NCI-H187 treated with DMSO at 0.1 percent for 48 hours (cell line): ENCODE measurements at places on chromosomes 7 and 10.

- DNase-seq, result no peak
These were observed 146.8 kb downstream of the PCLO start for GRCh38 chr7:83015916-83016315.

DNA sequence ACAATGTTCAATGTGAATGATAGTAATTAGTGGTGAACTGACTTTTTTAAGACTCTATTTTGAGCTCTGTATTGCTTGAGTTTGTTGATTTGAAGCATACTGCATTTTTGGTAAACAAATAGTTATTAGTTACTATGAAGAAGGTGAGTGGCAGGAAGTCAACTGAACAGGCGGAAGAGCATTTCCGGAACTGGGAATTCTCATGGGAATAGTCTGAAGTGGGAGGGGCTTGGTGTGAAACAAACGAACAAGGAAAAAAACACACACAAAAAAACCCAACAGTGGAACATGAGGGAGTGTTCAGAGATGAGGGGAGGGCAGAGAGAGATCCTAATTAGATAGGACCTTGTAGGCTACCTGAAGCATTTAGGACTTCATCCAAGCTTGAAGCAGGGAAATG lies 43.9 kb upstream of the C1QL3 start:
- no peak for DNase-seq

GRCh38 chr10:3875842-3876235 lies 90.8 kb upstream of the KLF6 start:
- DNase-seq, result no peak

GRCh38 chr10:119542988-119543813 lies 682 bp upstream of the RGS10 start:
- DNase-seq, result no peak

DNA sequence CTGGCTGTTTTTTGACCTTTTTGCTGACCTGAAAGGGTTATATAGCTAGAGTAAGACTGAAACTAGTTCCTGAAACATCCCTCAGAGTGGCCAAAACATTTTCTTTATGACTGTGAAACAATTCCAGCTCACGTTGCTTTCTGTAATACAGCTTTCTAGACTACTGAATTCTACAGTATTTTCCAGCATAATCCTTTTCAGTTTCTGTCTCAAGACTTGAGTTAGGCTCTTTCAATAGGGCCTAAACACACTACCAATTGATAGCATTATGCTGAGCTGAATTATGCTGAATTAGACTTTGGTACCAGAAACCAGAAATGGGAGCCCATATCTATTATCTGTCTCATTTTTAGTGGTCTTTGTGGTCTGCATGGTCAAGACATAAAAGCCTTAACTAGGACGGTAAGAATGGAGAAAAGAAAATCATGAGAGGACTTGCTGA lies 72.6 kb downstream of the EPDR1 start:
- DNase-seq, result no peak

DNA sequence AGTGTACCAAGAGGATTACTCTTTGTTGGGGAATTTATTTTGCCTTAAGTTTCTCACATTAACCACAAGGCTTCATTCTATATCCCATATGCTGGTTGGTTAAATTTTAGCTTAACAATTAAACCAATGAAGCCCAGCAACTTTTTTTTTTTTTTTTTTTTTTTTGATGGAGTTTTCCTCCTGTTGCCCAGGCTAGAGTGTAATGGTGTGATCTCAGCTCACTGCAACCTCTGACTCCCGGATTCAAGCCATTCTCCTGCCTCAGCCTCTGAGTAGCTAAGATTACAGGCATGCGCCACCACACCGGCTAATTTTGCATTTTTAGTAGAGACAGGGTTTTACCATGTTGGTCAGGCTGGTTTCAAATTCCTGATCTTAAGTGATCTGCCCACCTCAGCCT lies 75.0 kb upstream of the MKX start:
- no peak for DNase-seq

- DNase-seq, result no peak
These were observed 96.1 kb upstream of the PPP2R2D start for GRCh38 chr10:131804551-131805295.

DNA sequence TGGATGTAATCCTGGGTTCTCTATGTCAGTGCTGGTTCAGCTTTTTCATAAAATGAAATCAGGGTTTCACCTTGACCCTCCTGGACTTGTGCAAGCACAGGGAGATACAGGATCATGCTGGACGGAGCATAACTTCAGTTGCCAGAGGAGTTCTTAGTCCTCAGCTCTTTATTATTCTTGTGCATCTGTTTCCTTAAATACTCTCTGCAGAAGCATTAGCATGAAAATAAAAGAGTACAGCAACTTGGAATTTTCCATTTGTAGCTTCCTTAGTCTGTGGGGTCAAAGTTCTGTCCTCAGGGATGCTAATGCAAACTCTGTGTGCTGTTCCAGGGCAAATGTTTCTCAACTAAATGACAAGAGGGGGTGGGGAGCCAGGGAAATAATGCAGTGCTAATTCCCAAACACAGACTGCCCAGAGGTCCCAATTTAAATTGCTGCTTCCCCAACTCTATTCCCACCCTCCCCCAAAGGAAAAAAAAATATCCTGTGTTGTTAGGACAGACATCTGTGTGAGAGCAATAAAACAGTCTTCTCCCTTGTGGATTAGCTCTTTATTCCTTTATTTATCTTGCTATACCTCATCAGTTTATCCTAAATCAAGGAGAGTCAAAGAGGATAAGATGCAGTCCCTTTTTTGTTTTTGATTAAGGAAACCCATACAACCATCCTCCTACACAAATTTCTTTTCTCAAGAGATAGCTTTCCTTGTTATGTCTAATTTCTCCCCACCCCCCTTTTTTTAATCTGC lies 905.0 kb downstream of the LRMDA start:
- no peak for DNase-seq

- no peak for DNase-seq
These were observed 212.2 kb downstream of the PCLO start for GRCh38 chr7:82950436-82950835.

DNA sequence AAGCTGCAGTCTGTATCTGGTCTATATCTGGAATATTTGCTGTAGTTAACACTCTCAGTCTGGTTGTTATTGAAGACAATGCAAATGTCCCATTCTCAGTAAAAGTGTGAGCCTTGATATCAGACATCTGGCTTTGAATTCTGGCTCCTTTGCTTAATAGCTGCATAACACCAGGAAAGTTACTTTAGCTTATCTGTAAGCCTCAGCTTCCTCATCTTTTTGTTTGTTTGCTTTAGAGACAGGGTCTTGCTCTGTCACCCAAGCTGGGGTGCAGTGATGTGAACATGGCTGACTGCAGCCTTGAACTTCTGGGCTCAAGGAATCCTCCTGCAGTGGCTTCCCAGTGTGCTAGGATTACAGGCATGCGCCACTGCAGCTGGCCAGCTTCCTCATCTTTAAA lies 41.3 kb downstream of the CNNM2 start:
- DNase-seq, result no peak

- DNase-seq, result no peak
These were observed 68.6 kb downstream of the C7orf25 start for GRCh38 chr7:42843205-42843800.

DNA sequence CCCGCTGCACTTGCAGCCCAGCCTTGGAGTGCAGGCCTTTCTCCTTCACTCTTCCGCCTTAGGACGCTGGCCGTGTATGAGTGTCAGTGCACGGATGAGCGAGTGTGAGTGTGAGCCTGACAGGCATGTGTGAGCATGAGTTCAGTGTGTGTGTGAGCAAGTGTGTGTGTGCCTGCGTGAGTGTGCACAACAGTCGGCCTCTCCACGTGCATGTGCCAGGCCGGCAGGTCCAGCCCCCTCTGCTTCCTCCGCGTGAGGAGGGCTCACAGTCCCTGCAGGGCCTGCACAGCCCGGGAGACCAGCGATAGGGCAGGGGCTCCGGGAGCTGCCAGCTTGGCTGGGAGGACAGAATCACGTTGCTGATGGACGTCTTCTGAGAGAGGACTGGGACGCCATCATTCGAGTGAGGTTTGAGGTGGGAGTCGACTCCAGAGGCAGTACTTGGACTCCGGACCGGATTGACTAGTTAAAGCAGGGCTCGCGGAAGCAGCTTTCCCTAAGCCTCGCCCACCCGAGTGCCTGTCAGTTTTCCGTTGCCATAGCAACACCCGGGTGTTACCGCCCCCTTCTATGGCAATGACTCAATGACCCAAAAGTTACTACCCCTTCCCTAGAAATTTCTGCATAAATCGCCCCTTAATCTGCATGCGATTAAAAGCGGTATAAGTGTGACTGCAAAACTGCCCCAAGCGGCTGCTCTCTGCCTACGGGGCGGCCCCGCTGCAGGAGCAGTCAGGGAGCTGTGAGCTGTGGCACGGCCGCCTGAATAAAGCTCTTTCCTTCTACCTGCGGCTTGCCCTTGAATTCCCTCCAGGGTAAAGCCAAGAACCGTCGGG lies 19.6 kb upstream of the CFAP46 start:
- no peak for DNase-seq

- no peak for DNase-seq
These were observed 14.0 kb downstream of the ANKIB1 start for GRCh38 chr7:92259610-92260247.

- no peak for DNase-seq
These were observed 226.4 kb upstream of the HABP2 start for GRCh38 chr10:113326160-113327111.

GRCh38 chr7:27176962-27177794 lies 3.1 kb upstream of the HOXA10 start:
- DNase-seq, result no peak

DNA sequence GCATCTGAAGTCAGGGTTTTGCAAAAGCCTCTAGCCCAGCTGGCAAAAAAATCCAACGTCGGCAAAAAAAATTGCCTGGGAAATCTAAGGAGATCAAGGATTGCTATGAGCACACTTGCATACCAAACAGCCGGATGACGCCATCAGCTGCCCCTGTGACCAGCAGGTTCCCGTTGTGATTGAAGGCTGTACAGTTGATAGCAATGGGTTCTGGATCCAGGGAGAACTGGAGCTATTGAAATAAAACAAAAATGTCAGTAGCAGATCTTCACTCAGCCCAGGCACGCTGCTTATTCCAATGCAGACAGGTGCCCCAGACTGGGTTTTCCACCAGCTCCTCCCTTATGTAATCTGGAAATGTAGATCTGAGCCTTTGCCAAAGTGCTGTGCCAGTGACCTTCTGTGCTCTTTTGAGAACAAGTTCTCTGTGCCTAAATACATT lies 18.7 kb upstream of the CYREN start:
- no peak for DNase-seq

- no peak for DNase-seq
These were observed 8.4 kb downstream of the BNIP3 start for GRCh38 chr10:131973160-131973951.

DNA sequence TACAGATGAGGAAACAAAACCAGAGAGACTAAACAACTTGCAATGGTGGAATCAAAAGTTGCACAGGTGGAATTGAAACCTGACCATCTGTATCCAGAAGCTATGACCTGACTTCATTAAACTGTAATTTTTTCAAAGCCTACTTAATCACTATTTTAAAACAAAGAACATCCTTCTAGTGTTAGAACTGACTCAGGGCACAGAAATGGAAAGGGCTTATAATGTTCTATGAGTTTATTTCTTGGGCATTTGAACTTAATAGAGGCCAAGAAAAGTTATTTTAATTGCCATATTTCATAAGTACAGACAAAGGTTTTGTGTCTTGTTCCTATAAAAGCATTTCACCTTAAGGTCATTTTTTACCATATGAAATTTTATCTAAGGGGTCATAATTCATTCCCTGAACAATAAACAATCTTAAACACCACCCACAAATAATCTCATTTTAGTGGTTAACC lies 8.8 kb downstream of the ITGB1 start:
- DNase-seq, result no peak

- no peak for DNase-seq
These were observed 59.9 kb upstream of the RHEB start for GRCh38 chr7:151579644-151580043.

DNA sequence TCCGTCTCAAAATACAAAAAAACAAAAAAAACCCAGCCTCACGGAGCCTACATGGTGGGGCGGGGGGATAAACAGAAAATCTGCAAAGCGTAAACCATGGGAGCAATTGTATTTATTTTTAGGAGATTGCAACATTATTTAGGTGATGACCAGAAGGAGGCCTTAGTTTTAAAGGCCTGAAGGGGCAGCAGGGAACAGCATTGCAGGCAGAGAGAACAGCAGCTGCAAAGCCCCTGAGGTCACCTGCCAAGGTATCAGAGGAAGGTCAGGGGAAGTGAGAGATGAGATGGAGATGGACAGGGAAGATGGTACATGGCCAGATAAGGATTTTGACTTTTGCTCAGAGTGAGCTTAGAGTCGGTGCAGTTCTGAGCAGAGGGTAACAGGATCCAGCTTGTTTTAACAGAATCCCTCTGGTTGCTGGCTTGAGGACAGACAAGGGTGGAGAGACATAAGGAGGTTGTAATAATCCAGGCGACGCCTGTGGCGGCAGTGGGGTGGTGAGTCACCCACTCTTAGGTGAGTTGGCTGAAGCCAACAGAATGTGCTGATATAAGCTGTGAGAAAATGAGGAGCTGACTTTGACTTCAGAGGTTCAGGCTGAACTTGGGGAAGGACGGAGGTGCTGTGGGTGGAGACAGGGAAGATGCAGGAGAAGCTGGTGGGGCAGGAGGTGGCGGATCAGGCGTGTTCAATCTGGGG lies 82.3 kb upstream of the GTF2I start:
- no peak for DNase-seq

- DNase-seq, result no peak
These were observed 28.6 kb downstream of the PIK3AP1 start for GRCh38 chr10:96691761-96692160.

- no peak for DNase-seq
These were observed 32.3 kb downstream of the C1GALT1 start for GRCh38 chr7:7214398-7215347.

DNA sequence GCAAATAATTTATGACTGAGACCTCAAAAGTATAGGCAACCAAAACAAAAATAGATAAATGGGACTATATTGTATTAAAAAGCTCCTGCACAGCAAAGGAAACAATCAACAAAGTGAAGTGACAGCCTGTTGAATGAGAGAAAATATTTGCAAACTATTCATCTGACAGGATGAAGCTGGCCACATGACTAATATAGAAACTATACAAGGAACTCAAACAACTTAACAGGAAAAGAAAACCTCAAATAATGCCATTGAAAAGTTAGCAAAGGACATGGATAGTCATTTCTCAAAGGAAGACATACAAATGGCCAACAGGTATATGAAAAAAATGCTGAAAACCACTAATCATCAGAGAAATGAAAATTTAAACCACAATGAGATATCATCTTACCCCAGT lies 245.1 kb downstream of the STK31 start:
- no peak for DNase-seq

- no peak for DNase-seq
These were observed 341.5 kb upstream of the GALNT17 start for GRCh38 chr7:70790215-70791073.

GRCh38 chr10:101894742-101895141 lies 51.1 kb upstream of the KCNIP2 start:
- no peak for DNase-seq

- DNase-seq, result no peak
These were observed 135.3 kb upstream of the MEOX2 start for GRCh38 chr7:15821484-15822427.

GRCh38 chr10:44168478-44168877 lies 216.4 kb downstream of the CXCL12 start:
- DNase-seq, result no peak
